ENCODE measurements at places on chromosomes 6 and 20. TPM values are rescaled to one million over a fixed set of nuclear protein-coding genes. Genes with fewer than 3 reads are reported as not detected.

Gene POU3F2
- total RNA-seq, result not detected

- DNase-seq, result no peak
Observed at GRCh38 chr6:102501615-102502014, 1108.1 kb downstream of the GRIK2 start.

DNA sequence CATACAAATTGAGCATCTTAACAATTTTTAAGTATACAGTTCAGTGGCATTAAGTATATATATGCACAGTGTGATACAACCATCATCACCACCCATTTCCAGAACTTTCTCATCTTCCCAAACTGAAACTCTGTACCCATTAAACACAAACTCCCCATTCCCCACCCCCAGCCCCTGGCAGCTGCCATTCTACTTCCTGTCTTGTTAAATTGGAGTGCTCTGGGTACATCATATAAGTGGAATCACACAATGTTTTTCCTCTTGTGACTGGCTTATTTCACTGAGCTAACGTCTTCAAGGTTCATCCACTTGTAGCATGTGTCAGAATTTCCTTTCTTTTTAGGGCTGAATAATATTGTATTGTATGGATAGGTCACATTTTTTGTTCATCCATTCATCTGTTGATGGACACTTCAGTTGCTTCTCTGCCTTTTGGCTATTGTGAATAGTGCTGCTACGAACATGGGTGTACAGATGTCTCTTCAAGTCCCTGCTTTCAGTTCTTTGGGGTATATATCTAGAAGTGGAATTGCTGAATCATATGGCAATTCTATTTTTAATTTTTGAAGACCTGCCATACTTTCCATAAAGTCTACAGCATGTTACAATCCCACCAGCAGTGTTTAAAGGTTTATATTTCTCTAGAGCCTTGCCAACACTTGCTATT is 19.6 kb upstream of the RREB1 start:
- no peak for DNase-seq

Gene ULBP3
- total RNA-seq, result 11.1 TPM

DNA sequence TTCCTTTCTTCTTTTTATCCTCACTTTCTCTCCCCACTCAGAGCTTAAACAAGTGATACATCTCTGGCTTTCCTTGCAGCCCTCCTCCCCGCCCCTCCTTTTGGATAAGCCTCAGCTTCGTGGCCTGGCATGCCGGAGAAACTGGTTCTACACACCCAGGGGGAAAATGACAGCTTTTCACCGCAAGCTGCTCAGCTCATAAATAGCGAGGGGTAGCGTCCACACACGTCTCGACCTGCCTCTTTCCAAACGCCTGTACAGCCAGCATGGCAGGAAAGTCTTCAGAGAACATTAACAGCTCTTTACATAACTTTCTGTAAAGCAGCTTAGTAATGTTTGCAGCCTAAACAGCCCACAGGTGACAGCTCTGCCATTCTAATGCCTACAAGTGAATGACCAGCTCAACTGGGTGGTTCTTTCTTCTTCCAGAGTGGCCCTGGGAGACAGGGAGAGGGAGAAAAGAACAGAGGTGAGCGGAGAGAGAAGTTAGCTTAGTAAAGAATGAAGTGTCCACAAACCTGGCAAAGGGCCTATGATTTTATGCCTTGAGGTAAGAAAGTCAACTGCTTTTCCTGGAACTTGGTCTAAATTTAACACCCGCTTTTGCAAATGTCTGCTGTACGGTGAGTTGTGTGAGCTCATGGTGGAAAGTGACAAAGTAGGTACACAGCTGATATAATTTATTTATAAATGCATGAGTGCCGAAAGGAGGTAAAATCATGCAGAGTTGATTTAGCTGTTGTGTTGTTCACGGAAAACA is 251.5 kb downstream of the TFAP2A start:
- DNase-seq, result peak; percentile 99

DNA sequence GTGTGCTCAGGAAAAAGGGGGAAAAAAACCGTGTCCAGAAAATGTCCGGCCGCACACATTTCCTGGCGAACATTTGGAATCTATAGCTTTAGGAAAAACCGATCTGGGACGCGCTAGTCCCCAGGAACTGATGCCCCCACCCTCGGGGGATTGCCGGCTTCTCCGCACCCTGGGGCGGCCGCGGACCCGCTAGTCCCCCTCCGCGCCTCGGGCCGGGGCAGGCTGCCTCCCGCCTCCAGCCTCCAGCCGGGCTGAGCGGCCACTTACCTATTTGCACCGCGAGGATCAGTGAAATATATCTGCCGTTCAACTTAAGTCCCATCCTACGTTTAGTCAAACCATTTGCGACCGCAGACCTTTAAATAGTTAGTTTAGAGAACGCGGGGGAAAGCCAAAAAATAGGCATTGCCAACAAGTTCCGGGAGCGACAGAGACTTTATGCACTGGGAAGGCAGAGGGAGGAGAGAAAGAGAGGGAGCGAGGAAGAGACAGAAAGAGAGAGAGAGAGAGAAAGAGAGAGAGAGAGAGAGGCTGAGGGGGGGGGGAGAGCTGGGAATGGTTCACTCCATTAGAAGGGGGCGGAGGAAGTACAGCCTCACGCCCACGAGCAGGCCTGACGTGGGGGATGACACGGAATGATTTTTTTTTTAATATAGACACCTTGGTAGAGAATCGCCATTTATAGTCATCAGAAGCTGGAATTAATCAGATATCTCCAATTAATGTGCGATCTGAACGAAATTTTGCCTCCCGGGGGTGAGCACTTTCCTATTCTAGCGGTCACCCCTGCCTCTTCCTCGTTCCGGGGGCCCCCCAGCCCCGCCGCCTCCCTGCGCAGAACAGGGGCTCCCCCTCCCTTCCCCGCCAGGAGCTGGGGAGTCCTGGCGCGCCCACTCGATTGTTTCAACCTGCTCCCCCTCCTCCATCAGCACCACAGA is at the start of gene NRN1:
Gene NRN1 (minus strand): TSS at position 498 of the 938 bp plus-strand sequence. CDS start 176 bp downstream, at position 322.
- no peak for DNase-seq

Gene HLA-DMA
- 2.8 TPM for total RNA-seq

- DNase-seq, result no peak
Observed at GRCh38 chr20:32822225-32822624, 2.5 kb downstream of the MAPRE1 start.

GRCh38 chr20:22374066-22374465 is 210.3 kb downstream of the FOXA2 start:
- peak; percentile 91 for DNase-seq

Gene ADGRF4
- total RNA-seq, result 17.9 TPM

DNA sequence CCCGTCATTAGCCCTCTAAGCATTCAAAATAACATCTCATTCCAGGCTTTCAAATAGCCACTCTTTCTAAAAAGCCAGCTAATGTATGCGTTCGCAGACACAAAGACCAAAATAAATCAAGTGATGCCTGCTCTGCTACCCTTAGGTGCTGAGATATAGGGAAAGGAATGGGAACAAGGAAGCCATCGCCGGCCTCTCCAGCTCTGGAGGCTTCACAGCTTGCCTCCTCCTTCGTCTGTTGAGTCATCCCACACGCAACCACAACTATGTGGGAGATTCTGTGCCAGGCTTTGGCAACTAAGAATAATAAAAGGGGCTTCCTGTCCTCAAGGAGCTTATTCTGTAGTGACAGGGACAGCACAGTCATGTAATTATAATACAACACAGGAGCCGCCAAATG is 27.3 kb upstream of the SLC22A23 start:
- peak; percentile 62 for DNase-seq

- no peak for DNase-seq
Observed at GRCh38 chr6:11101417-11101816, 7.8 kb downstream of the SMIM13 start.

Gene HSPA1L
- 0.53 TPM for total RNA-seq

DNA sequence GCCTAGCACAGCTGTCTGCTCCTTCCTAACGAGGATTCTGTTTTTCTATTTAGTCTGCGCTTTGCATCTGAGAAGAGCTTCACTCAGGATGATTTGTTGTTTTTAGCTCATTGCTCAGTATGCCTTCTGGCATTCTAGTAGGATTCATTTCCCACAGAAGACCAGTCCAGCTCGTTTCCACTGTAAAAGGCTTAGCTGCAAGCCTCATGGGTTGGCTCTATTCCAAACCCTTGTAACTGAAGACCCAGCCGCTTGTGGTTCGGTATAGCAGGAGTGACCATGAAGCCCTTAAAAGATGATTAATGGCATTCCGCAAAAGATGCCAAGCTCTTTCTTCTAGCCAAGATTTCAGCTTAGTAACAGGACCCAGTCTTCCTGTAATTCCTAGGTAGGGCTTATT is 7.2 kb downstream of the ADGRF1 start:
- peak; percentile 99 for DNase-seq

- no peak for DNase-seq
Observed at GRCh38 chr20:24684421-24684871, 215.0 kb downstream of the SYNDIG1 start.

Gene RNF114
- 28.2 TPM for total RNA-seq

- no peak for DNase-seq
Observed at GRCh38 chr6:137206577-137206976, 12.6 kb downstream of the IFNGR1 start.

Gene GINS1
- 1.4 TPM for total RNA-seq
